ENCODE measurements at places on chromosomes 16 and 17.

DNA sequence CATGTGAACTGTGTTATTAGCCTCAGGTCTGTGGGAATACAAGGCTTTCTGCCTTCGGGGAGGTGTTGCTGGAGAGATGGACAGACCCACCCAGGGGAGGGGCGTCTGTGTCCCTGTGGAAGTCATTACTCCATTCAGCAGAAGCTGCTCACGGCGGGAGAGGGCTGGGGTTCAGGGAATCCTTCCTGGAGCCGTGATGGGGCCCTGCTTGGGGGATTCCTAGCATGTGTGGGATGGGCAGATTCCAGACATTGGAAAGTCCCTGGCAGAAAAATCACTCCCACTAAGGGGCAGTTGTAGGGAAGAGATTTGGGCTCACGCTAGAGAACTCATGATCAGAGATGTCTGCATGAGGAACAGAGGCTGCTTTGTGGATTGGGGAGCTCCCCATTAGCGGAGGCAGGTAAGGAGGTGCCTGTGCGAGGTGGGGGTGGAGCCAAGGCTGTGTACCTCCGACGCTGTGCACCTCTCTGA lies 56.3 kb upstream of the IL34 start:
- DNase-seq: no peak

- no peak for DNase-seq
Measured at GRCh38 chr16:85176541-85177447, 64.5 kb upstream of the CIBAR2 start.

- DNase-seq: no peak
Measured at GRCh38 chr16:69535123-69536050, 30.4 kb upstream of the NFAT5 start.

GRCh38 chr17:66446419-66446818 lies 144.0 kb downstream of the PRKCA start:
- no peak for DNase-seq

DNA sequence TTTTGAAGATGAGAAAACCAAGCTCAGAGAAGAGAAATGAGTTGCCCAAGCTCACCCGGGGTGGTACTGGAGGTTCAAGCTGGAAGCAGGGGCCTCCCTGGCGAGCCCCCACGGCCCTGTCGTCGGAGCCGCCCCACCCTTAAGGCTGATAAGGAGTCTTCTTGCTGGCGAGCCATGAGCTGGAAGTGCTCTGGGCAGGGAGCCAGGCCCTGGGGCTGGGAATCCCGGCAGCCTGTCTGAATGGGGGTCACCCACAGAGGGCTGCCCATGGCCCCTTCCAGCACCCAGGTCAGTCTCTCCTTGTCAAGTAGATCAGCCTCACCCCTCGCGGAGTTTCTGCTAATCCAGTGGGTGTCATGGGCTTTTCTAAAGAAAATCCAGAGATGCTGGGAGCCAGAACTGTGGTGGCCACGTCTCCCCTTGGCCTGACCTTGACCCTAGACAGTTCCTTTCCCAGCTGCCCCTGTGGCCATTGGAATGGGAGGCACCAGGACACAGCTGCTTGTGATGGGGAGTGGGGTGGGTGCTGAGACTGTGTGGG lies 1.2 kb upstream of the P2RX1 start:
- no peak for DNase-seq

Data from stimulated activated CD4-positive, alpha-beta T cell treated with anti-CD3 and anti-CD28 coated beads, Interleukin-2, amount 100 ng/mL, for 48 hours (primary cell).